Hippocampal formation (tissue), 2 donors: ENCODE measurements at places on chromosomes 1 and 21.

GRCh38 chr1:64082459-64082858 is 121.0 kb upstream of the UBE2U start:
- no peak for DNase-seq

DNA sequence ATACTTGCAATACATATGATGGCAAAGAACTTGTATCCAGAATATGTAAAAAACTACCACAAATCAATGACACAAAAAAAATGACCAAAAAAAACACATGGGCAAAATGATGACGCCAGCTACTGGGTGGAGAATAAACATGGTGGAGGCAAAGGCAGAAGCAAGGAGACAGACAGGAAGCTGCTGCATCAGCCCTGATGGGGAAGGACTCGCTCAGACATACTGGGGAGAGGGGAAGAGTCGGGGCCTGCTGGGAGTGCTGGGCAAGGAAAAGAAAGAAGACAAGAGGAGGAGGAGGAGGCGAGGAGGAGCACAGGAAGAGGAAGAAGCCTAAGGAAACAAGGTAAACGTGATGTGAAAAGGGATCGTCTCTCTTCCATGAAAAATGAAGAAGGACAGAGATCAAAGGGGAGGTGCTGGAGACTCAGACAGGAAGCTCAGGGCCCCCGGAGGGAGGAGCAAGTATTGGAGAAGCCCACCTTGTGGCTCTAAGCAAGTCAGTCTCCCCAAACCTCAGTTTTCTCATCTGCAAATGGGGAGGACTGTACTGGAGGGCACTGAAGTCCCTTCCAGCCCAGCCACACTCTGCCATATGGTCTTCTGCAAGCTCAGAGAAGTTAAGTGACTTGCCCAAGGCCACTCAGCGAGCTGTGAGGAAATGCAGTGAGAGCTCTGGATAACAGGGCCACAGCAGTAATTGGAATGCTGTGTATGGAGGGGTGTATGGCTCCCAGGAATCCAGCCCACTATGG is 24.2 kb downstream of the OLFML2B start:
- DNase-seq: no peak

- DNase-seq: no peak
These were observed 29.4 kb downstream of the SPATA17 start for GRCh38 chr1:217660353-217661062.

DNA sequence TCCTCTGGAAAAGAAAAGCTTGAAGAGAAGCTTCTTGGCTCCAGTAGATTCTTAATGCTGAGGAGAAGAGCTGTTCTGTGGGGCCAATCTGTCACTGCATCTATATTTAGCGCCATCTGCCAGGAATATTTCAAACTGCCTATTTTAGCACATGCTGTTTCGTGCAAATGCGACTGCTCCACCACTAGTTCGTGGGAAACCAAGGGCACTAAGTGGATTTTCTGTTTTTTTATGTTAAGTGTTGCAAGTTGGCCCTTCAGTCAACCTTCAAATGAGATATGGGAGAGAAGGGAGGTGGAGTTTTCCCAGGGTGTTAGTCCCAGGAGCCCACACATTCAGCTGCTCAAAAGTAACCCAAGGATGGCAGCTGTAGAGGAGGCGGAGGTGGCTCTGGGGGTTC is 91.9 kb downstream of the TSEN15 start:
- DNase-seq: no peak

DNA sequence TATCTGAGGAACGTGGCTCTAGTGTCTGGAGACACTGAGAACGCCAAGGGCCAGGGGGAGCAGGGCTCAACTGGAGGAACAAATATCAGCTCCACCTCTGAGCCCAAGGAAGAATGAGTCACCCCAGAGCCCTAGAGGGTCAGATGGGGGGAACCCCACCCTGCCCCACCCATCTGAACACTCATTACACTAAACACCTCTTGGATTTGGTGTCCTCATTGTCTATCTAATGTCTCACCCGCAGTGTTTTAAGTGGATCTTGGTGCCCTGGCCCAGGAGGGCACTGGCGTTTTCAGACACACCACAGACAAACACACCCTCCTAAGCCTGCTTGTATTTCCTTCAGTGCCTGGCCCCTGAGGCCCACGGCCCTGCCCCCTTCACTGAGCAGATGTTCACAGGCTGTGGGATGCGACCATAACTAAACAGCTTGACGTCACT is 2.2 kb upstream of the FALEC start:
- DNase-seq: no peak

- DNase-seq: peak; percentile 78
These were observed at the start of gene INKA2 for GRCh38 chr1:111739194-111739924. TSS of gene INKA2 (minus strand) at chr1:111739395. CDS start at chr1:111739242, 153 bp downstream.

- no peak for DNase-seq
These were observed 150.7 kb upstream of the ZNF644 start for GRCh38 chr1:91172541-91172940.
